Hypothalamus (tissue), 51 donors: ENCODE measurements at places on chromosomes 4 and X.
A peak's percentile ranks its signal among the peaks of the same experiment; 100 is the strongest.

- peak; percentile 2 for DNase-seq
Measured at GRCh38 chrX:140766024-140766611, 56.6 kb downstream of the LINC00632 start.

DNA sequence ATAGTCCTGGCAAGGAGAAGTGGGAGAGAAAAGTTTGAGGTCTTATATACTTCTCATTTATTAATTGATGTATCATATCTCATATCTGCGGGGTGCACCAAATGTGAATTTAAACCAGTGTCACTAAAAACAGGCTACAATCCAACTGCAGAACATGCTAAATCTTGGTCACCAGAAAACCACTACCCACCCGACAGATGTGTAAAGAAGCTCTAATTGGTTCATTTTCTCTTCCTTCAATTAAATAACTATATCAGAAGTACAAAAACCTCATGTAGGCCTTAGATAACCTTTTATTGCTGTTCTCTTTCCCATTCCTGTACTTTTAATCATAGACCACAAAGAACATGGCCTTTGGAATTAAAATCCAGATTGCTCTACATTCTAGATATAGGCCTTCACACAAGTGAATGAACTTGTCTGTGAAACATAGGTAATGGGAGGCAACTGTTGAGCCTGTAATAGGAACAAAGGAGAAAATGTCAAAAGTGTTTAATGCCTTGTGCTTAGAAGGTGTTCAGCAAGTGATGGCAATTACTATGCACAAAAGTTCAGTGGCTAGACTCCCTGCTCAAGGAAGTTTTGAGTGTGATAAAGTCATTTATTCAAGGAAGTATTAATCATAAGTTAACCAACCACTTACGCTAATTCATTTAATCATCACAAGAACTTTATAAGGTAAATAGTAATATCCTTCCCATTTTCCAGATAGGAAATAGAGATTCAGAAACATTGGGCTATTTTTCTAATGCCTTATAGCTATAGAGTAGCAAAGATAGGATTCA is 425.6 kb downstream of the INPP4B start:
- no peak for DNase-seq

DNA sequence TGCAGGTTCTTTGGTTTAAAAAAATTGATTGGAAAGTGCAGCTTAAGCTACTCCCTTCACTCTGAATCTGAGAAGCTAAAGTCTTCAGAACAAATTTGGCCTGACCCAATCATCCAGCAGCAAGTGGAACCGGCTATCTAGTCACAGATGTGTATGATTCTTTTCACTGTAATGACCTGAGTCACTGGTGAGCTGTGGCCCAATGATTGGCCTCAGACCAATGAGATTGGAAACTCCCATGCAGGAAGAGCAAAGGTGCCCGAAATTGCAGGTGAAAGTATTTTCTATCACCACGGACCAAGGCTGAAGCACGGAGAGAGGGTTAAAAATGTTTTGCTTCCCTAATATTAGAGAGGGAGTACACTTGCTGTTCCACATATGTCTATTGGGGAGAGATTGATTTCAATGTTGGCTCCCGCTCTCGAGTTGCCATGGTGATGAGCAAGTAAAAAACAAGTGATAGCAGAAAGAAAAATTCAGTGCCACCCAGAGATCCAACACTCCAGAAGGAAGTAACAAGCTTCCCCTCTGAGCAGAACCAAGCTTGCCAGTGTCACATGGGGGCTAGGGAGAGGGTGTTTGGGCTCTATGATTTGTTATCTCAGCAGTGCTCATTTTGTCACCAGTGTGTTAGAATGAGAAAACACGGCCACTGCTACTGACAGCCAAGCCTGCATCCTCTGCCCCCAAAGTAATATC is 11.2 kb downstream of the RIPPLY1 start:
- DNase-seq = no peak

- no peak for DNase-seq
Measured at GRCh38 chr4:137621056-137621455, 88.8 kb upstream of the PCDH18 start.

DNA sequence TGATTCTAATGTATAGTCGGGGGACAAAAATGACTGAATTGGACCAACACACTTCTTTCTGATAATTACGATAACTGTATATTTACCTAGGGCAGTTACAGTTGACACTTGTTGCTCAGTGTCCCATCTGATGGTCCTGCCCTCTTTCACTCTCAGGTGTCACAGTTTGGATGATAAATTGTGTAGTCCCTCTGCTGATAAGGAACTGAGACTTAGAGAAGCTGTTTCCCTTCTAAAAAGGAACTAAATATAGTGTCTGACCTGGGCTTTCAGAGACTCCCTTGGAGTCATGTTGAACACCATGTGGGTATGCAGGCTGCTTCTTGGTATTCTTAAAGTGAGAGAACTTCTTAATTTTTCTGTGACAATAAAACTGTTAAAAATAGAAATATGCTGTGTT is 23.7 kb upstream of the PNPLA4 start:
- DNase-seq = no peak

DNA sequence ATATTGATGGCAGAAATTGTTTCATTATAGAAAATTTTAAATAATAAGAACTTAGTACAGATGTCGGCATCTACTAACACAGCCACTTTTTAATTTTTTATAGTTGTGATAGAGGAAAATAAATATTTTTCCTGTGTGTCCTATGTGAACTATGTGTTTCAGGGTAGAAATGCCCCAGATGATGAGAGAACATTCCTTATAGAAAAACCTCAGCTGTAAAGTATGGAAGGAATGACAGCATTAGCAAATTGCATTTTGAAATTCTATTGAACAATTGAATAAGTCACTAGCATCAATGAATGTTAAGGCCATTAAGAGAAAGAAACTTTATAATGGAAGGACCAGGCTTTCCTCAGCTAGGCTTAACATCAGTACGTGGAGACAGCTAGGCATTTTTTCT is 149.2 kb downstream of the CFAP299 start:
- DNase-seq = no peak

DNA sequence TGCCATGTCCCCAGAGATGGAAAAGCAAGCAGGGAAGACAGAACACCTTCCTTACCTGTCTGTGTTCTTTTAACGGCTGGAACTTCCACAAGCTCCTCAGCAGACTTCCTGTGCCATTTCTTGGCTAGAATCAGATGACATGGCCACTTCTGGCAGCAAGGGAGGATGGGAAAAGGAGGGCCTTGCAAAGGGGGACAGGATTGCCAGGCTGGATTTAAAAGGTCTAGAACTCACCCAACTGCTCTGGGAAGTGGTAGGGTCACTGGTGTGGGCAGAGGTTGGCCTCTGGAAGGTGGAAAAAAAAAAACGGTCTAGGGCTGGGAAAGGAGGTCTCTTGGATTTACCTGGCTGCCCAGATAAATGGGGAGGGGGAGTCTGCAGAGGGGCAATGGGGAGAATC is 1.6 kb upstream of the USP11 start:
- no peak for DNase-seq

GRCh38 chrX:47564438-47565085 is 3.6 kb downstream of the ARAF start:
- no peak for DNase-seq

GRCh38 chr4:163955288-163955687 is 460.8 kb downstream of the TMA16 start:
- DNase-seq = no peak

DNA sequence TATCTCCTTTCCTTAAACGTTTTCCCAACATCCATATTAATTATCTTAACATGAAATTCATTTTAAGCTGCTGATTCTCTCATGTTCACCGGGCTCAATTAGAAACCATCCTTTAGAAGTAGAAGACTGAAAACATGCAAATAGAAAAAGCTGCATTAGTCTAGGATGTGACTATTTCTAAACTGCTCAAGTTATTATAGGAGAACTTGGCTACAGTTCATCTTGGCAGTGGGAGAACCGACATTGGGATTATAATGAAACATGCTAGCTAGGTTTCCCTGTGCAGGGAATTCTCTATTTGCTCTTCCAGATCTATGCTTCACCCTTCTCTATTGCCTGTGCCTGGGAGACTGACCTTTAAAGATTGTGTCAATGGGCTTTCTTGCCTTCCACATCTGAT is 151.0 kb upstream of the PPARGC1A start:
- DNase-seq = no peak

GRCh38 chrX:138298268-138298667 is 413.2 kb downstream of the FGF13 start:
- DNase-seq = no peak

GRCh38 chrX:24858004-24858746 is 157.6 kb downstream of the ARX start:
- DNase-seq = no peak
